ENCODE measurements at places on chromosomes 5 and 9. TPM values are rescaled to one million over a fixed set of nuclear protein-coding genes. Genes with fewer than 3 reads are reported as not detected.

GRCh38 chr9:22240619-22241018, 206.0 kb upstream of the DMRTA1 start:
- no peak for DNase-seq

MRPL41 gene
- 55.0 TPM for total RNA-seq

PRRC1 gene
- total RNA-seq: 45.6 TPM

GARNL3 gene
- total RNA-seq: 42.8 TPM

DNA sequence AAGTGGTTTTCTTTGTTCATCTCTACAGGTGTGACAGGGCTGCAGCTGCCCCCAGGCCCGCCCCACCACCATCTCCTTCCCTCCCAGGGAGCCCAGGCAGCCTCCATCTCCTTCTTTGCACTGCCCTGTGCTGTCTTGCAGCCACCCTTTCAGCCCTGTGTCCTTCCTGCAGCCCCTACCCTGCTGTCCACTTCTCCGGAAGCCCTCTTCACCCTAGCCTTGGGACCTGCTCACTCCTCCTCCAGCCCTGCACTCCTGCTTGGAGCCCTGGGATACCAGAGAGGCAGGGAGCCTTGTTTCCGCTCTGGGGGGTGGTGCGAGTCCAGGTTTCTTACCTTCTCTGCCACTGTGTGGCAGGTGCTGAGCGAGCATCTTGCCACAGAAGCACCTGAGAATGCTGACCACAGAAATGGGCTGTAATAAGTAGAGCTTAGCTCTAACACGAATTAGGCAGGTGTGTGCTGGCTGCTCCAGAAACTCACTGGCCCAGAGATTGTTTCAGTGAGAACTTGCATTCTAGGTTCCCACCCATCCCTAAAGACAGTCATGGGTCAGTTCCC, 51.3 kb upstream of the GADD45G start:
- no peak for DNase-seq
